ENCODE measurements at places on chromosomes 11 and 22.

- DNase-seq, result no peak
These were observed 1517.5 kb upstream of the TENM4 start for GRCh38 chr11:80958361-80958760.

GRCh38 chr11:19938169-19938856, 222.0 kb downstream of the DBX1 start:
- DNase-seq, result no peak

DNA sequence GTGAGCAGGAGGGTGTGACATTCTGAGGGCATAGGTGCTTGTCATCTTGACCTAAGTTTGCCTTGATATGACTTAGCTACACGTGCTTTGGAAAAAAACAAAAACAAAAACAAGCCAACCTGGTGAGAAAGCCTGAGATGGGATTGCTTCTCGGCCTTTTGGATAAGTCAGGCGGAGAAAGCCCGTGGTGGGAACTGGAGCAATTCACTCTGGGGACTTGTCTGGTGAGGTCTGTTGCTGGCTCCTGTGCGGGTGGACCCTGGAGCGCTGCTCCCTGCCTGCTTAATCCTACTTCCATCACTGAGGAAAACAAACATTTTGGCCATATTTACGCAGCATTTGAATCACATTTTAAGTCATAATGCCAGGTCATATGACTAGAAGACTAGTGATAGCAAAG, 100.3 kb downstream of the SNX19 start:
- no peak for DNase-seq

GRCh38 chr11:92128026-92128425, 96.6 kb upstream of the FAT3 start:
- DNase-seq, result no peak

- no peak for DNase-seq
These were observed 12.7 kb upstream of the CNTF start for GRCh38 chr11:58609723-58610122.
